Activated naive CD4-positive, alpha-beta T cell treated with anti-CD3 and anti-CD28 coated beads, Interleukin-2, amount 50 U/mL, for 72 hours (primary cell): ENCODE measurements at places on chromosomes 2 and 18. TPM values are rescaled to one million over a fixed set of nuclear protein-coding genes. Genes with fewer than 3 reads are reported as not detected.

Gene CXCR4
- 104 TPM for total RNA-seq

Gene MAP3K19
- total RNA-seq, result 0.64 TPM

Gene ATP5F1A
- total RNA-seq, result 452 TPM

Gene MC2R
- not detected for total RNA-seq

Gene NOTO
- not detected for total RNA-seq
